Lower leg skin (tissue), 4 donors: ENCODE measurements at places on chromosomes 3 and 15.

DNA sequence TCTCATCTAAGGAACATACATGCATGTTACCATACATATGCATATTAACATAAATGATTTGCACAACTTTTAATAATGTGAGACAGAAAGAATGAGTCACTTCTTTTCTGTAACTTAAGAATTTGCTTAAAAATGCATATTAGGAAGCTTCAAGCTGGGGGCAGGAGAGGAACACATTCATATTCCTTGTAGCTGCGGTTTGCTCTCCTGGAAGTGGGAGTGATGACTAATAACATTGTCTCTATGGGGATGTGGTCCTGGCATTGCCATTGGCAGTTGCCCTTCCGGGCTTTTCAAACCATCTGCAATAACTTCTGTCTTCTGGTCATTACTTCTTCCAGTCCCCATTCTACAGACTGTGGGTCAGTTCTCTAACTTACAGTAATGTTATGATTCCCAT, 15.6 kb downstream of the CHST2 start:
- DNase-seq, result no peak

DNA sequence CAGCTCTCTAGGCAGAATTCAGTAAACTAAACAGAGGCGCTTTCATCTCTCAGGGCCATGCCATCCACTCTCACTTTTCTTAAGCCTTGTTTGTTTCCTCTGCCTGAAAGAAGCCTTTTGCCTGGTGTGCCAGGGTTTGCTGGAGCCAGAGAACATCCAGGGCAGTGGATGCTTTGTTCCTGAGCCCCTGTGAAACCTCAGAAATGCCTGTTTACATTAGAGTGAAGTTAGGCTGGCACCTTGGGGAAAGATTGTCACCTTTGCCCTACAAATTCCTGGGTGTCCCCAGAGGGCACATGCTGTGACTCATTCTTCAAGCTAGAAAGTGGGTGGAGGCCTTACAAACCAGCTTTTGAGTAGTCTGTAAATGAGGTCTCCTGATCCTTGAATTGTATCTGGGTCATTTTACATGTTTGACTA, 10.7 kb upstream of the TRAK1 start:
- DNase-seq, result no peak

DNA sequence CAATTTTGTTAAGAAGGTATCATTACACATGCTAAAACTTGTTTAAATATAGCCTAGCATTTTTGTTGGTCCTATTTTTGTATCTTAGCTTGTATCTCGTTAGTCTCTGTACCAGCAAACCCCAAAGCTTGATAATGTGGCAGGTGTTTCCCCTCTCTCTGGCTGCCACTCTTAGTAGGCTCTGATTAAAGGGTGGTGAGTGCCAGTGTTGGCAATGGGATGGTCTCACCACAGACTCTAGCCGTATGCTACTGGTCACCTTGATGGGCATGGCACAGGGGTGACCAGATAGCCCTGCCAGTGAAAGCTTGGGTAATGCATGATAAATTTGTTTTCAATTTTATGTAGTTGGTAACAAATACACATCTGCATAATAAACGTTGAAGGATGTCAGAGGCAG, 188.3 kb downstream of the CFAP20DC start:
- no peak for DNase-seq

- no peak for DNase-seq
Observed at GRCh38 chr3:128763967-128764366, 38.0 kb downstream of the RAB7A start.

GRCh38 chr3:150237490-150237889, 170.6 kb upstream of the TSC22D2 start:
- DNase-seq, result no peak

DNA sequence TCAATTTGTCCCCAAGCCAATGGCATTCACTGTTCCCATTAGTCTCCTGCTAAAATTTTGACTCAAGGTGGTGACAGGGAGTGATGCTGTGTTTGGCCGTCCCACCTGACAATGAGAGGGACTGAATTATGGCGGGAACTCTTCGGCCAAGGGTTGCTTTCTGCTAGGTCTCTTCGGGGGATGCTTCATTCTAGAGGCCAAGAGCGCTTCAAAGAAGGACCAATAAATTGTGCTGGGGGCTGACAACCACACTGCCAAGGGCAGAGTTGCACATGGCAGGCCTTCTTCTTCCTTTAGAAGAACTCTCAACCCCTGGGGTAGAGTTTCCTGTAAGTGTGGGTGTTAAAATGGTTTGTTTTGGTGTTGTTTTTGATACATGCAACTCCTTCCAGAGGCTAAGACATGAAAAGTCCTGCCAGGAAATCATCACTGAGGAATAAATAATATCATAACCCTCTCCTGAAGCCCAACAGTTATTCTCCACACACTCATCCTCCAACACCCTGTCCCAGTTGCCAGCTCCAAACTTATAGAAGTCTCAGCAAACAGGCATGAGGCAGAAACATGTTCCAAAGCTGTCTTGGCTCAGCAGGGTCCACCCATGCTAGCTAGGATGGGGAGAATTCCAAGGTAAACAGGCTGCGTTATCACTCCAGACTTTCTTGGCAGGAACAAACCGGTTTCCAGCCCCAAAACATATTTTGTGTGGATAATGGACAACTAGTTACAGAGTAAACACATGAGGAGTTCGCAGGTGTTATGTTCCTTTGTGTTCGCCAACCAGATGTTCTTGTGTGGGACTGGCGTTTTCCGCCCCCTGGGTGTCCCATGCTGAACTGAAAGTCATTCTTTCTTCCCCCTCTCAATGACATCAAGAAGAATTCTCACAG, 396.7 kb upstream of the RGMA start:
- DNase-seq, result peak; percentile 44

DNA sequence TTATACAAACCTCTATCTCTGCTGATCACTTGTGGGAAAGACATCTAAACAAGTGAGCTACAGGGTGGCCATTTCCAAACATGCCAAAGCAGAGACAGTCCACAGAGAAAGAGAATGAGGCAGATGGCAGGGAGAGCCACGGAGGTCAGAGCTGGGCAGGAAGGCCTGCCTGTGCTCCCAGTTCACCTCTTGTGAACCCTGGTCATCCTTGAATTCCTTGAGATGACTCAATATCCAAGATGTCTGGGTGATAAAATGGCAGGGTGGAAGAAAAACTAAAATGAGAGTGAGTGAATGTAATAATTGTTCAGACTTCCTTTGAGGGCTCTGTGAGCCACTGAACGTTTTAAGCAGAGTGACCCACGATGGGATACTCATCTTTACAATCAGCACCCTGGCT, 104.8 kb downstream of the PLCH1 start:
- DNase-seq, result no peak

GRCh38 chr15:66842710-66843441, 140.8 kb downstream of the SMAD6 start:
- DNase-seq, result peak; percentile 76

GRCh38 chr3:112814266-112814665, 32.4 kb downstream of the CD200R1L start:
- DNase-seq, result no peak

DNA sequence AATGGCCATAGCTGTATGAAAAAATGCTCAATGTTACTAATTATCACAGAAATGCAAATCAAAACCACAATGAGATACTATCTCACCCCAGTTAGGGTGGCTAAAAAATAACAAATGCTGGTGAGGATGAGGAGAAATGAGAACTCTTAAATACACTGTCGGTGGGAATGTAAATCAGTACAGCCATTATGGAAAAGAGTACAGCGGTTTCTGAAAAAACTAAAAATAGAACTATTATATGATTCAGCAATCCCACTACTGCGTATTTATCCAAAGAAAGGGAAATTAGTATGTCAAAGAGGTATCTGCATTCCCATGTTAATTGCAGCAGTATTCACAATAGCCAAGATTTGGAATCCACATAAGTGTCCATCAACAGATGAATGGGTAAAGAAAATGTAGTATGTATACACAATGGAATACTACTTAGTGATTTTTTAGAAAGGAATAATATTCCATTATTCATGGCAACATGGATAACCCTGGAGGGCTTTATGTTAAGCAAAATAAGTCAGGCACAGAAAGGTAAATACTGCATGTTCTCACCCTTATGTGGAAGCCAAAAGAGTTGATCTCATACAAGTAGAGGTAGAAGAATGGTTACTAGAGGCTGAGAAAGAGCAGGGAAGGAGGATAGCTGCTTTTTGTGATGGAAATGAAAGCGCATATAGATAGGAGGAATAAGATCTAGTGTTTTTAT, 35.0 kb downstream of the SERP1 start:
- no peak for DNase-seq

- DNase-seq, result no peak
Observed at GRCh38 chr15:70497661-70498060, 265.7 kb downstream of the UACA start.

DNA sequence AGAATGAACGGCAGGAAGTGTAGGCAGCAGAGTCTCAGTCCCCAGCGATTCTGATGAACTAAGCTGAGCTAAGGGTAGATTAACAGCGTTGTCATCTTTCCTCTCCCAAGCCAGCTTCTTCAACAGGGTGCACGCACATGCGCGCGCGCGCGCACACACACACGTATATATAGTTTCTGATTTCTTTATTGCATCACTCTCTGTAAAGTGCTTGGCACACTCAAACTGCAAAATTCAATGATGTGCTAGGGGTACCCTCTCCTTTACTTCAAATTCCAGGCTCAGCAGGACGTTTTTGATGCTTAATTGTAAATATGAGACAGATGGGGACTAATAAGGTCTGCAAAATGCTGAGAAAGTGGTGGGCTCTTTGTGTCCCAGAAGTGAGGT, 26.1 kb upstream of the VPS8 start:
- DNase-seq, result no peak

DNA sequence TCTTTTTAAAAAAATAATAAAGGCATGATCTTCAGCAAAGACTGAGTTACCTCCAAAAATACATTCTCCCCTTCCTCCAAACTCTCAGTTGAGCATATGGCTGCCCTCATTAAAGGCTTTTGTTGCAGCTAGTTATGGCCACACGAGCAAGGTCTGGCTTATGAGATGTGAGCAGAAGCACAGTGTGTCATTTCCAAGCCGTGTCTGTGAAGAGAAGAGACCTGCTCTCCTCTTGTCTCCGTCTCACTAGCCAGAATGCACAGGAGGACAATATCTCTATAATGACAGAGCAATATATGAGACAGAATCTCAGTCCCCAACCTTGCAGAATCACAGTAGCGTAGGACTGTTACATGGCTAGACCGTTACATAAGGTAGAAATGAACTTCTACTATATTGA, 152.3 kb downstream of the MAGI1 start:
- no peak for DNase-seq

GRCh38 chr3:195124378-195124992, 146.5 kb downstream of the XXYLT1 start:
- DNase-seq, result no peak

DNA sequence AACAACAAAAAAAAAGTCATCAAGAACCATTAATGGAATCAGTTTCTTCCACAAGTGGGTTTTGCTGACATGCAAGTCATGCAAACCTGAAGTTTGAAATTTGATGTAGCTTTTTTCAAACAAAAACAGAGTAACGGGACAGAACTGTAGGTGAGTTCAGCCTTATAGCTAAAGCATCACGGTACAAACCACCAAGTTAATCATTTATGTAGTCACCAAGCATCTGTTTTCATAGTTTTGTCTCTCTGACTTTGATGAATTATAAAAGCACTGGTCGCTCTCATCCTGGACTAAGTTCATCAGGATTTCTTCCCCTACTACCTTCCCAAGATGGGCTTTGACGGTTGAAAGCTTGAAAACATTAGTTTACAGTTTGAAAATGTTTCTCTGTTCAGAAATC, 117.0 kb upstream of the SAMMSON start:
- no peak for DNase-seq

- peak; percentile 97 for DNase-seq
Observed at GRCh38 chr15:20340931-20341661, 200.5 kb downstream of the GOLGA6L6 start.

- DNase-seq, result no peak
Observed at GRCh38 chr15:83129791-83130190, 22.3 kb downstream of the TM6SF1 start.

DNA sequence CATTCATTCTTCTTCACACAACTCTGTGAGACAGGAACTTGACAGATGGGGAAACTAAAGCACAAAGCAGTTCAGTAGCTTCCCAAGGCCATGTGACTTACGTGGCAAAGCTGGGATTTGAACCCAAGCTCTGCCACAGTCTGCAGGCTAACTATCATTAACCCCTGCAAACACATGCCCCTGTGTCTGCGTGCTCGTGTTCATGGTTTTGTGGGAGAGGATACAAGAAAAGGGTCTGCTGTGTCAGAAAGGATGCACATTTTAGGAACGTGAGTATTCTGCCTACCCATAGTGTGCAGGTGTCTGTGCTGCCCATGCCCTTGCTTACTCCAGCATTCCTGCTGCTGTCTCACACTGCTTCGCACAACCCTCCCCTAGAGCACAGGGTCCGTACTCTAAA, 137.0 kb downstream of the CHDH start:
- peak; percentile 59 for DNase-seq

DNA sequence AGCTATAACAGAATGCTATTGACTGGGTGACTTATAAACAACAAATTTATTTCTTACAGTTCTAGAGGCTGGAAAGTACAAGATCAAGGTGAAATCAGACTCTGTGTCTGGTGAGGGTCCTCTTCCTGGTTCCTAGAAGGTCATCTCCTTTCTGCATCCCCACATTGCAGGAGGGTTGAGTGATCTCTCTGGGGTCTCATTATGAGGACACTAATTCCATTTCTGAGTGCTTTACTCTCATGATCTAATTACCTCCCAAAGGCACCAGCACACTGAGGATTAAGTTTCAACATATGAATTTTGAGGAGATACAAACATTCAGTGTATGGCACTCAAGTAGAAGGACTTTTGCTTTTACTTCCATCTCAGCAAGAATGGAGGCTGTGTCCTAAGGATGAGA, 534.1 kb upstream of the KCNMB2 start:
- no peak for DNase-seq

DNA sequence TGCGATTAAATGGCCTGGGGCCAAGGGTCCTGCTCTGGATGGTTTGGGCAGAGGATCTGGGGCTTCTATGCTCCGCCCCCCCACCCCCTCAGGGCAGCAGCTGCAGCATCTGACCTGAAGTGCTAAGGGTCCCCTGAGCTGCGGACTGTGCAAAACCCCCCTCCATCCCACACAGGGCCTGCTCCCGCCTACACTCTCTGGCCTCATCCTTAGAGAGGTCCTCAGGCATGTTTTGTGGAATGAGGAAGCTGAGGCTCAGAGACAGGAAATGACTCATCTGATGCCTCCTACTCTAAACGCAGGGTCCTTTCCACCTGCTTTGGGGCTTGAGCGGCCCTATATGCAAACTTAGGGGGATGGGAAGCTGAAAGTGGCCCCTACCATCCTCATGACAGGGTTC, 59.5 kb upstream of the CTSH start:
- DNase-seq, result no peak

- no peak for DNase-seq
Observed at GRCh38 chr3:119586733-119587172, 7.5 kb downstream of the ADPRH start.

- no peak for DNase-seq
Observed at GRCh38 chr3:186869253-186870100, 27.0 kb downstream of the ADIPOQ start.

GRCh38 chr3:22582266-22582665, 620.9 kb upstream of the UBE2E2 start:
- DNase-seq, result no peak

GRCh38 chr15:100821327-100821726, 58.3 kb upstream of the ALDH1A3 start:
- DNase-seq, result no peak
